GM04503 (cell line): ENCODE measurements at places on chromosomes 4 and X.

DNA sequence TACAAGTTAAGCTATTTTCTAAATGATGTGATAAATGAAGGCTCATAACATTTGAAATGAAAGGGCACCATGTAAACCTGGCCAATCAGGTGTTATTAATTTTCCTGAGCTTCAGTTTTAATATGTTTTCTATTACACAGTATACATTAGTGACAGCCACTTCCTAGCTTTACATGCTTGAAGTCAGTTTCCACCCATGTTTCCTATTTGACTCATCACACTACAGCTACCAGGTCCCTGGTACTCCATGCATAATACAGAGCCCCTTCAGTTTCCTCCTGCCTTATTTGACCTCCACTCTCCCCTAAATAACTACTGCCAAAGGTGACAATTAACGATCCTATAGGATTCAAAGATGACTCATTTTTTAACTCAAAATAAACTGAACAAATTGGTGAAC is 18.3 kb downstream of the ZNF518B start:
- DNase-seq, result no peak

- no peak for DNase-seq
Observed at GRCh38 chr4:188620608-188621007, 481.4 kb downstream of the TRIML1 start.

DNA sequence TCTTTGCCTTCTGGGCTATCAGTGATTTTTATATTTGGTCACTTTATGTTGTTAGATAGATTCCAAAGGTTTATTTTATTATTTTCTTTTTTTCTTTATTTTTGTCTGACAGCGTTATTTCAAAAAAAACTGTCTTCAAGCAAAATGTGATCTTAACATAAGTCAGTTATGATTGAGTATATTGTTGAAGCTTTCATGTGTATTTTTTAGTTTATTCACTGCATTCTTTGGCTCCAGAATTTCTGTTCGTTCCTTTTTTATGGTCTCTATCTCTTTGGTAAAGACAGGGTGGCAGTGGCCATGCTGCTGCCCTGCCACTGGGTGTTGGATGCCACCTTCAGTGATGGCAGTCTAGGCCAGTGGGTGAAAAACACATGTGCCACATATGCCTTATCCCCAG is at the start of gene MAGEC3:
MAGEC3 (plus strand) TSS at position 301 of the 400 bp plus-strand sequence; CDS start at position 301, 0 bp downstream.
- DNase-seq, result no peak

GRCh38 chr4:77155631-77156452 is 1.2 kb upstream of the CCNG2 start:
- DNase-seq, result no peak

DNA sequence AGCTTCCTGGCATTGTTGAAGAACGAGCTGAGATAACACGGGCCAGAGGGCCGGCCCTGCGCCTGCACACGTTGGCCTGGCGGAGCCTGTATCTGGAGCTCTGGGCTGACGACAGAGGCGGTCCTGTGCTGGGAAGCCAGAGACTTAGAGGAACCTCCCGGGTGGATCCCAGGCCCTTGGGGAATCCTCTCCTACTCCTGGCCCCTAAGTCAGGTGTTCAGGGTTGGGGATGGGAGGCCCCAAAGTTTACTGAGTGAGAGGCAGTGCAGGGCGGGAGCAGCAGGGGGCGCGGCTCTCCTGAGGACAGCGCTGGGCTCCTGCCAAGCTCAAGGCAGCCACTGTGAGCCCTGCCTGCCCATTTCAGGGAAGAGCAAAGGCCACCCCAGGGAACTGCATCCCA is 2.5 kb upstream of the HTRA3 start:
- no peak for DNase-seq

DNA sequence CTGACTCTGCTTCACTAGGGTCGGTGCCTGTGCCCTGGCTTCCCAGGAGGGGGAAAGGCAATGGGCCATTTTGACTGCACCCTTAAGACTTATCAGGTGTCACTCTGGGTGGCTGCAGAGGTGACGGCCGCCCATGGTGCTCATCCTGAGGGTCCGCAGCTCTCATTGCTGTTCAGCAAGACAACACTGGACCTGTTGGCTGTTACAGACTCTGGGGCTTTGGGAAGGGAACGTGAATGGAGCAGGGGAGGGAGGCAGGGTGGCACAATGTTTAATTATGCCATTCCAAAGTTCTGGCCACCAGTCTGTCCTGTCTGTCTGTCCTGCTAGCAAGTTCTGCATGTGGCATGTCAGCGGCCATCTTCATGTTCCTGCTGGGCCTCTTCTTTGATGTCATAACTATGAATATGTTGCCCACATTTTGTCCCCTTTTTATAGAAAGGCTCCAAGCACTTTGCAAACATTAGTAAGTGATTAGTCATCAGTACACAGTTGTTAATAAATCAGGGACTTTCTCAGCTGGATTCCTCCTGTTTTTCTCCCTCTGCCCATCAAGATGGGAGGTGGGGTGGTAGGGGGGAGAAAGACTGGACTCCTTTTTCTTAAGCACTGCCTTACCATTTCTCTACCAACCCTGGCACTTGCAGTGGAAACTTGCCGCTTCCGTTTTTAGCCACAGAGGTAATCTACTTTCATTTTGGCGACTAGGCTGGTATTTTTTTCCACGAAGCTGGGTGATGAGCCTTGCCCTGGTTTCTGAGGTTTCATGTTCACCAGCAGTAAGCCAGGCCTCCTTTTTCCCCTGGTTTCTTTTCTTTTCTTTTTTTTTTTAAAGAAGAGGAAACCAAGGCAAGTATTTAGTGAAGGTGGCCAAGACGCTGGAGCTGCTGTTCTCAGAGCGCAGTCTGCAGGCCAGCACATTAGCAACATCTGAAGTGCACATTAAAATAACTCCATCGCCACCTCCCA is 88.6 kb upstream of the TRIM2 start:
- DNase-seq, result peak; percentile 36
